ENCODE measurements at places on chromosomes 2 and 18.

DNA sequence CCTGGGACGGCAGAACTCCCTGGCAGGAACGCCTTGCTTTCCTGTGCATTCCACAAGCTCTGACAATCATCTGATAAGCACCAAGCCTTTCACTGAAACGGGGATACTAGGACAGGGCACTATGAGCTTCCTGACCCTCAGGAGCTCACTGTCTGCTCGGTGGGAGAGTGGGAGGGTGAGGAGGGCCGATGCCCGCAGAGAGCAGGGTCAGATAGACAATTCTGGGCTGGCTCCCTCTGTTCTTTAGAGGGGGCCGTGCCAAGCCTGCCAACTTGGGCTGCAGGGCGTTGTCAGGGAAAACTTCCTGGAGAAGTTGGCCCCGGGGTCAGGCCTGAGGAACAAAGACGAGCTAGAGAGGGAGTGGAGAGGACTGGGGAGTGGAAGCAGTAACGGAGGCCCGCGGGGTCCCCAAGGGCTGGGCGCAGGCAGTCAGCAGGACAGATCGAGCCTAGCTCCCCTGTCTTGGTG, 82.0 kb downstream of the CTAGE1 start:
- no peaks in the 10 kb centered on the region for H3K36me3 ChIP-seq
- H3K27ac ChIP-seq = no peak overlapping the region
- no peak for DNase-seq
- H3K4me1 ChIP-seq = peaks cover 17% of the 10 kb centered on the region
- H3K27me3 ChIP-seq = peaks cover 38% of the 10 kb centered on the region

GRCh38 chr2:172613040-172613439, 57.1 kb downstream of the PDK1 start:
- H3K27me3 ChIP-seq = no peaks in the 10 kb centered on the region
- H3K27ac ChIP-seq = no peak overlapping the region
- H3K4me1 ChIP-seq = peaks cover 5% of the 10 kb centered on the region
- no peak for DNase-seq
- H3K4me3 ChIP-seq = no peak overlapping the region

GRCh38 chr18:48485828-48486405, 52.9 kb upstream of the CTIF start:
- no peak overlapping the region for H3K27ac ChIP-seq
- H3K4me3 ChIP-seq = no peak overlapping the region
- no peak for DNase-seq
- H3K27me3 ChIP-seq = no peaks in the 10 kb centered on the region
- H3K4me1 ChIP-seq = no peaks in the 10 kb centered on the region

DNA sequence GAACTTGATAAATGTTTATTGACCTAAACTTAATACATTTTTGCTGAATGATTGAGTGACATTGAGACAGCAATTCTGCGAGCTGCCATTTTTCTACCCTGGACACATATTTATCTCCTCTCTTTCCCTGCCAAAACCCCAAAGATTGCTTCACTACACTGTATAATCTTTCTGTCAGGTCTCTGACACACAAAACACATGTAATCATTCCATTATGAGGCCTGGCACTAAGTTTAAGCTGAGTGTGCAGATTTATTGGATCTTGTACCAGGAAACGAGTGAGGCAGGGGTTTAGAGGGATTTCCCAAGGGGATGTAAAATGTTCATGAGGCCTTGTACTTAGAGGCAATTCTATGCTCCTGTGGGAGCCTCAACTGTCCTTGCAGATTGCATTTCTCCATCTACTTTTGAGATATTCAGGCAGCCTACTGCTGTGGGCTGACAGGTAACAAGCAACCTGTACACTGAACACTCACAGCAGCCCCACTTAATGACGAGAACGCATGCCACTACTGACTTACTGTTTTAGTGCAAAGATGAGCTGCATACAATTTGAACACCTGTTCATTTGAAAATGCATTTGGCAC, 13.7 kb upstream of the OSR1 start:
- H3K27me3 ChIP-seq = peaks cover 17% of the 10 kb centered on the region
- no peak overlapping the region for H3K4me3 ChIP-seq
- DNase-seq = no peak
- no peaks in the 10 kb centered on the region for H3K4me1 ChIP-seq
- no peaks in the 10 kb centered on the region for H3K36me3 ChIP-seq

DNA sequence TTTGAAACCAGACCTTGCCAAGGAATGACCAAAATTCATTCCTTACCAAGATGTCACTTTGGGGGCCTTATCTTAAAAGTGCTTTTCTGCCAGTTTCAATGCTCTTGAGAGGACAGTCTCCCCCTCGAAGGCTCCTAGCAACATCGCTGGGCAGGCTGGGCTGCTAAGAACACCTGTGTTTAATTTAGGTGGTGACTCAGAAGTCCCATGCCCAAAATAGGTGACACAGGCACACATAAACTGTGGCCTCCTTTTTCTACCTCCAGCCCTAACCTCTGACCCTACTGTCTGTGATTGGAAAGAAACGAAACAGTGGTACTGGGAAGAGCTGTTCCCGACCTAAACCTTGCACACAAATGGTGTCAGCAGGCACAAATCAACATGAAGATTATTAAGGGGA, 28.7 kb upstream of the ROCK2 start:
- no peaks in the 10 kb centered on the region for H3K36me3 ChIP-seq
- no peak overlapping the region for H3K4me3 ChIP-seq
- no peak overlapping the region for H3K27ac ChIP-seq

DNA sequence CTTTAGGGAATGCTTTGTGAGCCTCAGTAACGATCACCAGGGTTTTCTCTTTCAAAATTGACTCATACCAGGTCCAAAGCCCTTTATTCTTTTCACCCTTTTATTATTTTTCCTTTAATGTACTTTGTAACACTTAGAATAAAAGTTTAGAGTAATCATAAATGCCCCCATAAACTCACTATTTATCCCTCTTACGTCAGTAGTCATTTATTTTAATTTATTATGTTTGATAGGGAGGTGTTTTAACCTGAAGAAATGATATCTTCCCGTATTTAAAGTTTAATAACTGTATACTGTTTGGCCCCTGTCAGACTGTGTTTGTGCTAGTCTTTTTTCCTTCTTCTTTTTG, 1.1 kb downstream of the TWSG1 start:
- no peak for DNase-seq
- peaks cover 10% of the 10 kb centered on the region for H3K4me1 ChIP-seq

- H3K36me3 ChIP-seq = no peaks in the 10 kb centered on the region
- no peak for DNase-seq
- H3K4me3 ChIP-seq = no peak overlapping the region
- no peaks in the 10 kb centered on the region for H3K27me3 ChIP-seq
Measured at GRCh38 chr2:165440367-165440766, 29.1 kb upstream of the CSRNP3 start.

DNA sequence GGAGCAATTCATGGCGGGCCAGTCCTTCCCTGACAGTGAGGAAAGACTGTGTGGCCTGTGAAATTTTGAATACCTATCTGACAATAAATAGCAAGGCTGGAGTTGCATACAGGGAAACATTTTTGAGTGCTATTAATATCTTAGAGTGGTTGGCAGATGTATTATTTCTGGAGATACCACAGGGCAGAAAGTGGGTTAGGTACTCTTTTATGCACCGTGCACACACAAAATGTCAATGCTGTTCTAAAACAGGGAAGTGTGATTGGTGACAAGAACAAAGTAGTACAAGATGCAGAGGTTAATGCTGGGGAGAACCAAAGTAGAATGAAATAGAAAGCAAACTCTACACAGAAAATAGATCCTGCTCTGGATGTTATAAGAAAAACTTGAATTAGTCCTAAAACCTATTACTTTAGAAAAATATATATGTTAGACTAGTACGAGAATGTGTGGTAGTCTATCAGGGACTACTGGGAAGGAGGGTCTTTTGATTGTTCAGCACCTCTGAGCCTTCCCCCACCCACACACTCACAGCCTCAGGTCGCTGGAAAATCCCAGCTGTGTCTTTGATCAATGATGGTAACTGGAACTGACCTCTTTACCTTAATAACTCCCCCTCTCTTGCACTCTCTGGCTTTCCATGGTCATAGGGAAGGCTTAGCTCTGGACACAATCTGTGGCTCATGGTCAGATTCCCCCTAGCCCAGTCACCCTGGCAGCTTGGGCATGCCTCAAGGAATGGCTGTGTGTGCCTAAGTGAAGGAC, 58.2 kb downstream of the SERPINB8 start:
- no peak overlapping the region for H3K27ac ChIP-seq
- no peaks in the 10 kb centered on the region for H3K27me3 ChIP-seq
- H3K4me3 ChIP-seq = no peak overlapping the region
- H3K36me3 ChIP-seq = no peaks in the 10 kb centered on the region

DNA sequence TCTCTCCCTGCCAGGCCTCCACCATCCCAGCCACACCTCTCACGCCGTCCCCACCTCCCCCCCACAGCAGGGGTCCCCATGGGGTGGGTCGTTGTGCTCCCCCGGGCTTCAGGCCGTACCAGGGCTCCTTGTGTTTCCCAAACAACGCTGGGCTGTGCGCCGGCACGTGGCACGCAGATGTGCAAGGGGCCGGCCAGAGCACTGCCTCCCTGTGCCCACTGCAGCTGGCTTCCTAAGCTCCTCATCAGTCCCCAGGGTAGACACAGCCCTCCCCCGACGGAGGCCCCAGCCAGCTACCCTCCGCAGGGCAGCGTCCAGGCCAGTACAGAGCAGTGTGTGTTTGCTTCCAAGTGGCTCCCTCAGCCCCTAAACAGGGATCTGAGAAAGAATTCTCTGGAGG, 34.0 kb downstream of the BIN1 start:
- H3K36me3 ChIP-seq = 0 out of 2 replicates have a peak, but pooled peaks cover under 1% of the 10 kb centered on the region
- no peak overlapping the region for H3K4me3 ChIP-seq
- H3K4me1 ChIP-seq = 0 out of 2 replicates have a peak, but pooled peaks cover 7% of the 10 kb centered on the region
